Tracheal epithelial cell (primary cell): ENCODE measurements at places on chromosomes 7 and 10. TPM values are rescaled to one million over a fixed set of nuclear protein-coding genes. Genes with fewer than 3 reads are reported as not detected.

The RNF32 gene
- 1.2 and 2.8 TPM in 2 replicates for total RNA-seq

The TAC1 gene
- total RNA-seq: 2.9 TPM in 1 of 2 replicates, not detected in the other

The UCMA gene
- not detected in 2 replicates for total RNA-seq

The TEX36 gene
- not detected in 2 replicates for total RNA-seq

The GJD4 gene
- not detected in 2 replicates for total RNA-seq

The PNLIP gene
- not detected in 2 replicates for total RNA-seq

The CFTR gene
- total RNA-seq: 2.4 TPM in 1 of 2 replicates, not detected in the other
